ENCODE measurements at places on chromosomes 4 and X. TPM values are rescaled to one million over a fixed set of nuclear protein-coding genes. Genes with fewer than 3 reads are reported as not detected.

- H3K27ac ChIP-seq, result no peak overlapping the region
- H3K36me3 ChIP-seq, result no peaks in the 10 kb centered on the region
- H3K27me3 ChIP-seq, result no peaks in the 10 kb centered on the region
- no peak for DNase-seq
- no peaks in the 10 kb centered on the region for H3K4me1 ChIP-seq
- H3K4me3 ChIP-seq, result no peak overlapping the region
Measured at GRCh38 chr4:180932370-180933001, 1310.7 kb upstream of the TENM3 start.

The MSANTD1 gene
- total RNA-seq, result 0.91 TPM

DNA sequence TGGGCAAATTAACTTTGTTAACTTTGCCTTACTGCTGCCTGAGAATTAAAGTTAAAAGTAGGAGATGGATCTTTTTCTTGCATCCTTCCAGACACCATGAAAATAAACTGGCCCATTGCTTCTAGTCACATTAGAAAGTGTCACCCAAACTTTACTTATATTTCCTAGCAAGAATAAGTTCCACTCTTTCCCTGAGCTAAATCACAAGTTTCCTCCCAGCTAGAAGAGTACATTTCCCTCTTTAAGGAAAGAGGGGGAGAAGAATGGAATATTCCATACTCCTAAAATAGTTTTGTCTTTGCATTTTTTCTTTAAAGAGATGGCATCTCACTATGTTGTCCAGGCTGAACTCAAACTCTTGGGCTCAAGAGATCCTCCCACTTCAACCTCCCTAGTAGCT, 53.8 kb downstream of the TMEM150C start:
- H3K36me3 ChIP-seq, result no peaks in the 10 kb centered on the region
- DNase-seq, result no peak
- no peaks in the 10 kb centered on the region for H3K4me1 ChIP-seq
- H3K27me3 ChIP-seq, result no peaks in the 10 kb centered on the region
- H3K4me3 ChIP-seq, result no peak overlapping the region

DNA sequence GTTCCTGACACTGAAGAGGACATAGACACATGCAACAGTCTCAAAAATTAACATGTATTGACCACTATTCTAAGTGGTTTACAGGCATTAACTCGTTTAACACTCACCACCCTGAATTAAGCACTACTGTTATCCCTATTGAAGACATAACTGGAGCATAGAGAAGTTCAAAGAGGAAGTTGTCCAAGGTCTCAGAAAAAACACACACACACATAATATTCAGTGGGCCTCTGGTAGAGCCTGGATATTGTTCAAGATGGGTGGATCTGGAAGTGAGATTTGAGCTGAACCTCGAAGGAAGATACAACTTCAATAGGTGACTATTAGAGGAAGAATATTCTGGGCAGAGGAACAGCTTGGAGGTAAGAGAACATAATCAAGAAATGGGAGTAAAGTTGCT, 334.9 kb downstream of the HNRNPD start:
- no peaks in the 10 kb centered on the region for H3K36me3 ChIP-seq
- H3K4me3 ChIP-seq, result no peak overlapping the region
- no peaks in the 10 kb centered on the region for H3K4me1 ChIP-seq
- DNase-seq, result no peak
- H3K27me3 ChIP-seq, result no peaks in the 10 kb centered on the region
- H3K27ac ChIP-seq, result no peak overlapping the region

GRCh38 chrX:123093792-123094191, 90.3 kb upstream of the GRIA3 start:
- H3K27me3 ChIP-seq, result no peaks in the 10 kb centered on the region
- no peaks in the 10 kb centered on the region for H3K36me3 ChIP-seq
- H3K4me3 ChIP-seq, result no peak overlapping the region
- H3K27ac ChIP-seq, result no peak overlapping the region

GRCh38 chr4:183722731-183723560, 63.9 kb downstream of the TRAPPC11 start:
- peak overlapping the region; percentile 49 for H3K4me3 ChIP-seq
- DNase-seq, result peak; percentile 72
- no peak overlapping the region for H3K27ac ChIP-seq
- no peaks in the 10 kb centered on the region for H3K36me3 ChIP-seq
- no peaks in the 10 kb centered on the region for H3K4me1 ChIP-seq
- H3K27me3 ChIP-seq, result no peaks in the 10 kb centered on the region

- no peak overlapping the region for H3K4me3 ChIP-seq
- no peak for DNase-seq
- H3K36me3 ChIP-seq, result no peaks in the 10 kb centered on the region
- H3K27ac ChIP-seq, result no peak overlapping the region
- no peaks in the 10 kb centered on the region for H3K27me3 ChIP-seq
- H3K4me1 ChIP-seq, result no peaks in the 10 kb centered on the region
Measured at GRCh38 chr4:100690812-100691211, 173.0 kb upstream of the EMCN start.

GRCh38 chrX:66030505-66031317, 9.2 kb downstream of the VSIG4 start:
- no peak overlapping the region for H3K4me3 ChIP-seq
- no peaks in the 10 kb centered on the region for H3K27me3 ChIP-seq
- peak; percentile 8 for DNase-seq
- H3K27ac ChIP-seq, result no peak overlapping the region

- H3K27ac ChIP-seq, result no peak overlapping the region
- H3K36me3 ChIP-seq, result no peaks in the 10 kb centered on the region
- no peaks in the 10 kb centered on the region for H3K4me1 ChIP-seq
- no peak overlapping the region for H3K4me3 ChIP-seq
- H3K27me3 ChIP-seq, result no peaks in the 10 kb centered on the region
Measured at GRCh38 chr4:10298681-10299080, 158.5 kb downstream of the ZNF518B start.

The IL3RA gene
- 4.6 TPM for total RNA-seq

The FRG1 gene
- 43.2 TPM for total RNA-seq

The CABS1 gene
- total RNA-seq, result not detected

- DNase-seq, result no peak
- no peaks in the 10 kb centered on the region for H3K27me3 ChIP-seq
Measured at GRCh38 chr4:76301068-76301774, 5.3 kb upstream of the STBD1 start.

- H3K4me1 ChIP-seq, result no peaks in the 10 kb centered on the region
- peak overlapping the region; percentile 94 for H3K4me3 ChIP-seq
- H3K36me3 ChIP-seq, result peaks cover 20% of the 10 kb centered on the region
- DNase-seq, result no peak
- peak overlapping the region; percentile 88 for H3K27ac ChIP-seq
Measured at GRCh38 chrX:23784470-23785331, 1.7 kb downstream of the SAT1 start.

- H3K4me1 ChIP-seq, result no peaks in the 10 kb centered on the region
- no peak for DNase-seq
- peaks cover 9% of the 10 kb centered on the region for H3K36me3 ChIP-seq
Measured at GRCh38 chr4:88033309-88033708, 25.9 kb downstream of the PKD2 start.

The REST gene
- total RNA-seq, result 54.7 TPM

- no peaks in the 10 kb centered on the region for H3K4me1 ChIP-seq
- H3K4me3 ChIP-seq, result no peak overlapping the region
- H3K36me3 ChIP-seq, result peaks cover 13% of the 10 kb centered on the region
- no peak for DNase-seq
- no peaks in the 10 kb centered on the region for H3K27me3 ChIP-seq
Measured at GRCh38 chrX:53383376-53384076, 38.9 kb downstream of the SMC1A start.

GRCh38 chr4:83417566-83417965, 38.1 kb downstream of the HELQ start:
- H3K4me1 ChIP-seq, result no peaks in the 10 kb centered on the region
- no peak overlapping the region for H3K4me3 ChIP-seq
- H3K27me3 ChIP-seq, result no peaks in the 10 kb centered on the region
- no peak overlapping the region for H3K27ac ChIP-seq
- DNase-seq, result no peak
- peaks cover 20% of the 10 kb centered on the region for H3K36me3 ChIP-seq

The TSPAN6 gene
- 27.8 TPM for total RNA-seq

DNA sequence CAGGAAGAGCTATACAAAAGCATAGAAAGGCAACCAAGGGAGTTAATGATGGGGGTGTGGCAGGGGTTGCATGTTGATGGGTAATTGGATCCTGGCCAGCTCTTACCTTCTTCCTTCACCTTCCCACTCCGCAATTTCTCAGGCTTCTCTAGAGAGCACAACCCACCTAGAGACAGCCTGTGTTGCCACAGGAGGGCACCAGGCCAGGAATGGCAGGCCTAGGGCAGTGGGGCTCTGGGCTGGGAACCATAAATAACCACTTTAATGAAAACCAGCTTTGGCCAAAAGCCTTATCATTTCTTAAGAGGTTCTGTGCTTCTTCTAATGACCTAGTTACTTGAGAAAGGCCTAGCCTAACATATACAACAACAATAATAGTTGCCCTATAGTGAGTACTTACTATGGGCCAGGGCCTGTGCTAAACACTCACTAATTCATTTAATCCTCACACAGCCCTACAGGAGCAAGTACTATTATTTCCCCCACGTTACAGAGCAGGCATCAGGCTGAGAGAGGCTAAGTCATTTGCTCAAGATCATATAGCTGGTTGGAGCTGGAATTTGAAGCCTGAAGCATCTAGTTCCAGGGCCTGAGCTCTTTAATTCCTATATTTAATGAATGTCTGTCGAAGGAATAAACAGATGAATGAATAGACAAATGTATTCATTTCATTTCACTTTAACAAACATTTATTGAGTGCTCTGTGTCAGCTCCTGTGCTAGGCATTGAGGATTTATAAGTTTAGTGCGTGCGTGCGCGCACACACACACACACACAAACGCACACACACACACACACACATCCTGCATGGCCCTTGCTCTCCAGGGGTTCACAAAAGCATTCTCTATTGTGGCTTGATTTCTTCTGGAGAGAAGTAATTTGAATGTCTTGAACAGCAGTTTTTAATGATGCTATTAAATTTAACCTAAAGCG, 66.8 kb downstream of the RTL9 start:
- no peak overlapping the region for H3K27ac ChIP-seq
- DNase-seq, result peak; percentile 21
- no peaks in the 10 kb centered on the region for H3K4me1 ChIP-seq
- peaks cover 8% of the 10 kb centered on the region for H3K27me3 ChIP-seq
- H3K4me3 ChIP-seq, result no peak overlapping the region
